ENCODE measurements at places on chromosomes 1 and 21. TPM values are rescaled to one million over a fixed set of nuclear protein-coding genes. Genes with fewer than 3 reads are reported as not detected.

ADCY10 gene
- 0.89 TPM for total RNA-seq

GRCh38 chr1:19366599-19367536 lies 54.7 kb downstream of the SLC66A1 start:
- no peaks in the 10 kb centered on the region for H3K4me1 ChIP-seq
- DNase-seq: no peak
- H3K4me3 ChIP-seq: no peak overlapping the region
- no peak overlapping the region for H3K27ac ChIP-seq

TAS1R1 gene
- total RNA-seq: not detected

AADACL3 gene
- not detected for total RNA-seq

DNA sequence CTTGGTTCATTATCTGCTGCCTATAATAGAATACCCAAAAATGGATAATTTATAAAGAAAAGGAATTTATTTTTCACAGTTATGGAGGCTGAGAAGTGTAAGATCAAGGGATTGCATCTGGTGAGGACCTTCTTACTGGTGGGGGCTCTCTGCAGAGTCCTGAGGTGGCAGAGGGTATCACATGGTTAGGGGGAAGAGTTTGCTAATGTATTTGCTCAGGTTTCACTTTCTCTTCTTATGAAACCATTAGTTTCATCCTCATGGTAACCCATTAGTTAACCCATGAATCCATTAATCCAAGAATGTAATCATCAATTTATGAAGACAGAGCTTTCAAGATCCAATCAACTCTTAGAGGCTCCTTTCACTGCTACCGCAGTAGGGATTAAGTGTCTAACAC lies 120.6 kb downstream of the DNM3 start:
- H3K27ac ChIP-seq: no peak overlapping the region
- H3K4me1 ChIP-seq: no peaks in the 10 kb centered on the region
- no peak for DNase-seq
- H3K27me3 ChIP-seq: no peaks in the 10 kb centered on the region

- no peak overlapping the region for H3K4me3 ChIP-seq
- no peaks in the 10 kb centered on the region for H3K36me3 ChIP-seq
These were observed 42.4 kb downstream of the SKI start for GRCh38 chr1:2270260-2271100.

GRCh38 chr1:116360429-116361173 lies 12.4 kb upstream of the ATP1A1 start:
- H3K4me3 ChIP-seq: no peak overlapping the region
- no peaks in the 10 kb centered on the region for H3K4me1 ChIP-seq
- DNase-seq: no peak
- no peaks in the 10 kb centered on the region for H3K36me3 ChIP-seq

NCF2 gene
- 11.5 TPM for total RNA-seq
